ENCODE measurements at places on chromosomes 1 and 21.

DNA sequence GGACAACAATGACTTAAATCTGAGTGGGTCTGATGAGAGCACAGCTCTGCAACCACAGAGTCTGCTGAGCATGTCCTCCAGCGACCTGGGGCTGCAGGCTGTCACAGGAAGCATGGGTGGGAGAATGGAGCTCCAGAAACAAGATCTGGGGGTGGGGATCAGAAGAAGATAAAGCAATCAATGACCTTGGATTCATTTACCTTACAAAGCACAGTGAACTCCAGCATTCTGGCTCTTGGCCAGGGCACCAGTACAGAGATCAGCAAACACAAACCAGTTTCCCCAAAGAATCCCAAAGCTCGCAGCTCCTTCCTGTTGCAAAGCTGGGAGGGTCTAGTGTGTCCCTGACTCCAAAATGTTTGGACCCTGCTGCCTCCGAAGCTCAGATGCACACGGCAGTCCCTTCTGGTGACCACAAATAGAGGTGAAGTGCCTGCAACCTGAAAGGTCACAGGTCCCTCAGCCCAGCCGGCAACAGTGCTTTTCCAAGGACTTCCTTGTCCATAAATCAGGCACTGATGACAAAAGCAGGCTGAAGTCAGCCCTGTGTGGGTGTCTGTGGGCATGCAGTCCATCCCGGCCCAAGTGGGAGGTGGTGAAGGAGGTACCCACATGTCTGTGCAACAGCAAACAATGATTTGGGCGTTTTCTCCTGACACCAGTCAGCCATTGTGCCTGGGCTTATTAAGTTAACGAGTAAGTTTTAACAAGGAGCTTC lies 76.1 kb downstream of the SH3BGR start:
- no peak for DNase-seq

DNA sequence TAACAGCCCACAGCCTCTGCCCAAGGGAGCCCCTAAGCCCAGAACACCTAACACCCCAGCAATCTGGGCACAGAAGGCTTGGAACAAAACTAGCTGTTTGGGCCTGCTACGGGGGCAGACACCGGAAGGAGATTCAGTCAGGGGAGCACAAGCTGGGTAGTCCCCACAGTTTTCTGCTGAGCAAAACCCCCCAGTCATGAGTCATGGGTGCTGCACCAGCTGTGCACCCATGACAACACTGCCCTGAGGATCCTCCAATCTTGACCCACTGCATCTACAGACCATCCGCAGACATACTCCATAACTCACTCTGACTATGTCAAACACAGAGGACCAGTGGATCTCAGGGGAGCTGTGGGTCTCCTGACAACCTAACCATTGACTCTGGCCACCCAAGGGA lies 105.1 kb downstream of the LRIG2 start:
- no peak for DNase-seq

GRCh38 chr1:51175278-51175677 lies 60.8 kb upstream of the RNF11 start:
- no peak for DNase-seq

- peak; percentile 88 for DNase-seq
Measured at GRCh38 chr21:38355992-38356781, 99.4 kb downstream of the KCNJ15 start.

- DNase-seq: no peak
Measured at GRCh38 chr1:203180611-203181330, 5.1 kb upstream of the MYBPH start.

GRCh38 chr1:162019006-162019405 lies 4.7 kb downstream of the OLFML2B start:
- DNase-seq: no peak
